ENCODE measurements at places on chromosomes 7 and 10.

DNA sequence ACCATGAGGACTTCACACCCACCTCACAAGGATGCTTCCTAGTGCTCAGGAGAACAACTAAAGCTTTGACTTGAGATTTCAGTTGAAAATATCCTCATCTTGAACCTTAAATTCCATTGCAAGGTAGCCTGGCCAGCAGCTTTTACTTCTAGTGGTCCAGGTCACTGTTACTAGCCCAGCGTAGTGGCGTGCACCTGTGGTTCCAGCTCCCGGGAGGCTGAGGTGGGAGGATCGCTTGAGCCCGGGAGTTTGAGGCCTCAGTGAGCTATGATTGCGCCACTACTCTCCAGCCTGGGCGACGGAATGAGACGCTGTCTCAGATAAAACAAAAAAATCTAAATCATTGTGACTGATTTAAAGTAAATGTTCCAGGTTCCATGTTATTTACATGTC lies 28.3 kb upstream of the PRKAR1B start:
- no peak for DNase-seq

DNA sequence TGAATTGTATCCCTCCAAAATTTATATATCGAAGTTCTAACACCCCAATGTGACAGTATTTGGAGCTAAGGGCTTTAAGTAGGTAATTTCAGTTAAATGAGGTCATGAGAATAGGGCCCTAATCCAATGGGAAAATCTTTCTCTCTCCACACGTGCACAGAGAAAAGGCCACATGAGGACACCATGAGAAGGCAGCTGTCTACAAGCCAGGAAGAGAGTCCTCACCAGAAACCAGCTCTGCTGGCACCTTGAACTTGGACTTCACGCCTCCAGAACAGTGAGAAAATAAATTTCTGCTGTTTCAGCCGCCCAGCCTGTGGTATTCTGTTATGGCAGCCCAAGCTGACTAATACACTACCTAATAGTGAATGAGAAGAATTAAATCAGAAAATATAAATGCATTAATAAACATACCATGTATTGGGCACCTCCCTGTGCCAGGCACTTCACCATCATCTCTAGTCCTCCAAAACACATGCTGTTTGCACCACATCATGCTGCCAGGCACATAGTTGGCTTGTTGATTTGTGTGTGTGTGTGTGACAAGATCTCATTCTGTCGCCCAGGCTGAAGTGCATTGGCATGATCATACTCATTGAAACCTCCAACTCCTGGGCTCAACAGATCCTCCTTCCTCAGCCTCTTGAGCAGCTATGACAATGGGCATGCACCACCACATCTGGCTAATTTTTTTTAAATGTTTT lies 9.1 kb upstream of the TOMM7 start:
- no peak for DNase-seq

GRCh38 chr7:73954181-73954580 lies 73.8 kb upstream of the ELN start:
- DNase-seq = no peak

- DNase-seq = no peak
Observed at GRCh38 chr7:51187941-51188340, 128.7 kb downstream of the COBL start.

GRCh38 chr10:114581071-114581470 lies 77.0 kb downstream of the ABLIM1 start:
- DNase-seq = no peak

DNA sequence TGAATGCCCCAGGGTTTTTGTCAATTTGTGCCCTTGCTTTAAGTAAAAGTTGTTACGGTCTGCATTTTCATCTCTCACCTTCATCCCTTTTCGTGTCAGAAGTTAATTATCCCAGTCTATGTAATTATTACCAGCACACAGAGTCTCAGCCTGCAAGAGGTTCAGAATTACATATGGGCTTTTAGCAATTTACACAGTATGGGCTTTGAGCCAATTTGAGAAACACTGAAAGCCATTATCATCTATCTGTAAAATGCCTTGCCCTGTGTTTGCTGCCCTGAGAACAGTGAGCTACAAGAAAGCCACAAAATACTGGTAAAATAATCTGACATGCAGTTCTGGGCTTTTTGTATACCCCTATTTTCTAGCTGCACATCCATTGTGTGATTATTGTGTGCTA lies 125.6 kb upstream of the STEAP4 start:
- no peak for DNase-seq

All from activated naive CD8-positive, alpha-beta T cell treated with anti-CD3 and anti-CD28 coated beads, Interleukin-2, amount 50 U/mL, for 24 hours (primary cell).